ENCODE measurements at places on chromosomes 3 and 15. TPM values are rescaled to one million over a fixed set of nuclear protein-coding genes. Genes with fewer than 3 reads are reported as not detected.

- H3K4me3 ChIP-seq = no peak overlapping the region
- H3K36me3 ChIP-seq = no peaks in the 10 kb centered on the region
- H3K4me1 ChIP-seq = no peaks in the 10 kb centered on the region
- no peak overlapping the region for H3K27ac ChIP-seq
- no peaks in the 10 kb centered on the region for H3K27me3 ChIP-seq
Measured at GRCh38 chr3:59317386-59317785, 267.6 kb upstream of the CFAP20DC start.

DNA sequence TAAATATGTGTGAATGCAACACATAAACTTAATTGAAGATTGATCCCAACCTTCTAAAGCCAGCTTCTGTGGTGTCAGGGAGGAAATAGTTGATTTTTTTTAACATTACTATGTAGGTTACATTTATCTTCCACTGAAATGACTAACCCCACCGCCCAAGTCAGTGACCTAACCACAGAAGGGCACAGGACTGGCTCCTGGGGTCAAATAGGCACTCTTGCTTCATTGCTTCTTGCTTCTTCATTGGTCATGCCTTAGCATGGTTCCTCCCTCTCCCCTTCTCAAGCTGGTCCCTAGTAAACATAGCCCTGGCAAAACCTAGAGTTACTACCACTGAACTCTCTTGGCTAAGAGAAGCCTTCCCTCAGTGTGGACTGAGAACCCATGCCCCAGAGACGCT lies 12.3 kb downstream of the EIF1B start:
- no peaks in the 10 kb centered on the region for H3K27me3 ChIP-seq
- DNase-seq = no peak
- H3K4me3 ChIP-seq = no peak overlapping the region
- H3K4me1 ChIP-seq = no peaks in the 10 kb centered on the region
- no peak overlapping the region for H3K27ac ChIP-seq
- no peaks in the 10 kb centered on the region for H3K36me3 ChIP-seq

GRCh38 chr15:99764522-99764921 lies 31.3 kb upstream of the LYSMD4 start:
- no peaks in the 10 kb centered on the region for H3K27me3 ChIP-seq
- DNase-seq = no peak
- H3K4me1 ChIP-seq = no peaks in the 10 kb centered on the region
- H3K36me3 ChIP-seq = no peaks in the 10 kb centered on the region

GRCh38 chr3:188947401-188948280 lies 224.1 kb upstream of the TPRG1 start:
- no peaks in the 10 kb centered on the region for H3K27me3 ChIP-seq
- H3K4me1 ChIP-seq = peaks cover 6% of the 10 kb centered on the region
- DNase-seq = no peak
- no peaks in the 10 kb centered on the region for H3K36me3 ChIP-seq
- no peak overlapping the region for H3K4me3 ChIP-seq
- H3K27ac ChIP-seq = no peak overlapping the region

GRCh38 chr3:182241766-182242488 lies 530.2 kb downstream of the SOX2 start:
- no peaks in the 10 kb centered on the region for H3K27me3 ChIP-seq
- no peak overlapping the region for H3K27ac ChIP-seq
- DNase-seq = no peak
- no peak overlapping the region for H3K4me3 ChIP-seq
- H3K36me3 ChIP-seq = no peaks in the 10 kb centered on the region

GRCh38 chr3:144119633-144120032 lies 148.0 kb downstream of the DIPK2A start:
- no peak overlapping the region for H3K27ac ChIP-seq
- no peak overlapping the region for H3K4me3 ChIP-seq
- no peaks in the 10 kb centered on the region for H3K36me3 ChIP-seq
- H3K4me1 ChIP-seq = no peaks in the 10 kb centered on the region
- no peaks in the 10 kb centered on the region for H3K27me3 ChIP-seq

- H3K4me1 ChIP-seq = no peaks in the 10 kb centered on the region
- peaks cover 10% of the 10 kb centered on the region for H3K27me3 ChIP-seq
- H3K27ac ChIP-seq = no peak overlapping the region
- no peak overlapping the region for H3K4me3 ChIP-seq
- DNase-seq = no peak
Measured at GRCh38 chr3:195009616-195010015, 261.3 kb downstream of the XXYLT1 start.

DNA sequence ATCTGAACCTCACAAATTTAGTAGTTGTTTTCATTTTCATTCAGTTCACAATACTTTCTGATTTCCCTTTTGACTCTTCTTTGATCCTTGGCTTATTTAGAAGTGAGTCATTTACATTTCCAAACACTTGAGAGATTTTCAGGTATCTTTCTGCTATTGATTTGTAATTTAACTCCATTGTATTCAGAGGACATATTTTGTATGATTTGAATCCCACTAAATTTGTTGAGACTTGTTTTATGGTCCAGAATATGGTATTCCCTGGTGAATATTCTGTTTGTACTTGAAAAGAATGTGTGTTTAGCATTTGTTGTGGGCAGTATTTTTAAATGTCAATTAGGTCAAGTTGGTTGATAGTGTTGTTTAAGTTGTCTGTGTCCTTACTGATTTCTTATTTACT lies 29.6 kb downstream of the FAN1 start:
- H3K27me3 ChIP-seq = no peaks in the 10 kb centered on the region
- H3K27ac ChIP-seq = no peak overlapping the region
- DNase-seq = no peak
- no peaks in the 10 kb centered on the region for H3K4me1 ChIP-seq
- H3K4me3 ChIP-seq = no peak overlapping the region

GRCh38 chr3:141812084-141812483 lies 48.9 kb downstream of the GRK7 start:
- DNase-seq = no peak
- no peaks in the 10 kb centered on the region for H3K4me1 ChIP-seq
- no peak overlapping the region for H3K4me3 ChIP-seq
- H3K36me3 ChIP-seq = no peaks in the 10 kb centered on the region

Gene PDZRN3
- 0.18 TPM for total RNA-seq

Gene TMCO5A
- total RNA-seq = not detected

Gene HACL1
- 27.7 TPM for total RNA-seq

Gene CCDC80
- not detected for total RNA-seq
